ENCODE measurements at places on chromosomes 4 and X.

GRCh38 chr4:81512001-81512756 is 40.5 kb upstream of the RASGEF1B start:
- no peak for DNase-seq

DNA sequence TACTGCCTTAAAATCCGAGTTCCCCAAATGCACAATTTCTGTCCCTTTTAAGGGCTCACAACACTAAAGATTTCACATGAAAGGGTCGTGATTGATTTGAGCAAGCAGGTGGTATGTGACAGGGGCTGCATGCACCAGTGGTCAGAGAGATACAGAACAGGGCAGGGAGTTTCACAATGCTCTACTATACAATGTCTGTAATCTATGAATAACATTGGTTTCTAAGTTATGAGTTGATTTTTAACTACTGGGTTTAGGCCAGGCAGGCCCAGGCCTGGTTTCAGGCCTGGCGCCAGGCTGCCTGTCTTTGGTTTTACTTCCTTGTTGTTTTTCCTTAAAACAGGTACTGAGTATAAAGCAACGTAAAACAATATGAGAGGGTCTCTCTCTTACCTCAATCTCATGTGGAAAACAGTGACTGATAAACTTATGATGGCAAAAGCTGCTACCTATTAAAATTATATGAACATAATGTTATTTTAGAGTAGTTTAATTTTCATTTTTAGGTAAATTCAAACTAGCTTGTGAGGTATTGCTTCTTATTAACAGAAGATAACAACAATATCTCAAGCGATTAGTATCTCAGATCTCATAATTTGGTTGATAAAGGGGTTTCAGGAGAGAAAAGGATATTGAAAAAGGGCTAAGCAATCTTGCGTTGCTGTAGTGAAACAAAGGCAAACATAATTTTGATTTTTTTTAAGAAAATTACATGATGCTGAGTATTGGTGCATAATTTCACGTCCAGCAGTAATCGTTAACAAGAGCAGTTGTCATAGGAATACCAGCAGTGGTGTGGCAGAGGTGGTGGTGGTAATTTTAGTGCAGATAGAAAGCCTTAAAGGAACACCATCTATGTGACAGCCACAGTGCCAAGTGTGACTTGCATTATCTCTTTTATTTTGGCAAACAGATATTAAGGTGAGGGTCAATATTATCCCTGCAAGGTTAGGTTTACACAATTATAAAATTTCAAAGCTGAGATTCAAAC is 944.4 kb upstream of the GRID2 start:
- DNase-seq, result no peak

DNA sequence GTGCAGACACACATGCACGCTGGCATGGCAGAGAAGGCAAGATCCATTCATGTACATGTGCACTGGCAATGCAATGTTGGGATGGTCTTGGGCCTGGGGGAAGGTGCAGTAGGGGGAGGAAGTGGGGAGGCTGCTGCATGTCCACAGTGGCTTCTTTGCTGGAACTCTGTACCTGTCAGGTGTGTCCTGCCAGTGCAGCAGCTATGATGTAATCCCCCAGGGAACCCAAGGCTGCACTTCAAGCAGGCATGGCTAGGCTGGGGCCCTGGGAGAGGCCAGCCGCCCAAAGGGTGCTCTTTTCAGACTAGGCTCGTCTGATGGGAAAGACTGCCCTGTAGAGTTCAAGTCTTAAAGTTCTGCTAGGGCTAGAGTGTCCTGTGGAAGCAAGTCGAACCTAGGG is 1304.0 kb downstream of the FAM133A start:
- DNase-seq, result no peak

GRCh38 chr4:98285676-98286075 is 24.5 kb downstream of the RAP1GDS1 start:
- no peak for DNase-seq

GRCh38 chrX:39762266-39762841 is 335.4 kb downstream of the BCOR start:
- no peak for DNase-seq

DNA sequence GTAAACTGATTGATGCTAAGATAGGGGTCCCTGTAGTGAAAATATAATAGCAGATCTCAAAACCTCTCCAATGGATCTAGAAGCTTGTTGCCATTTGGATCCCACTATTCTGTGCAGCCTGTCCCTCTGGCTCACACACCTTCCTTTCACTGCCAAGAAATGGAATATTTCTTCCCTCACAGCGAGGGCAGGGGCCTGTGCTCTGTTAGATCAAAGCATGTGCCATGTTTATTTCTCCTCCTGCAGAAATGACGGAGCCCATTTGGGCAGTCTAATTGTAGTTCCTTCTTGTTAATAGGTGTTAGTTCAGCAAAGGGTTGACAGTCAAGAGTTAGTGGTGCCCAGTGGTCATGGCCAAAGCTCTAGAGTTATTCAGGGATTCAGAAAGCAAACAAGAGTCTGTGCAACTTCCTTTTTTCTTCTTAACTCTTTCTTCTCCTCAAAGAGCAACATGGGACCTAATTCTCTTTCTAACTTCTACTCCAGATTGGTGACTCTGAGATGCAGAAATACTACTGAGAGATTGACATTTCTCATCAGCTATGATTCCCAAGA is 106.8 kb downstream of the STOX2 start:
- DNase-seq, result no peak

DNA sequence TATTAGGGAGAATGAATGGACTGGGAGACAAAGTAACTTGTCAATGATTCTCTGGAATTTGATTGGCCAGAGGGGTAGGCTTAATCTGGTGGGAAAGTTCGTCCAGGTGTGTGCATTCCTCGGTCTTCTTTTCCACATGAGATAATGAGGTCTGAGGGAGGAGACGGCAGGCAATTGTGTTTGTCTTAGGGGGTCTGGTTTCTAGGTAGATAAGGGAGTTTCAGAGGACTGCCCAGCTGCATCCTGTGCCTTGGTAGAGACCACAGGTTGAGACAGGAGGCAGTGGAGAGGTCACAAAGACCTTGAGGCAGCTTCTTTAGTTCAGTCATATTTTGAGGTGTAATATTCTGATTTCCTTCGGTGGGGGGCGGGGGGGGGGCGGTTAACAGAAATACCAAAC is 4.3 kb downstream of the MGST2 start:
- no peak for DNase-seq

Data from SK-N-MC (cell line).